Activated CD4-positive, CD25-positive, alpha-beta regulatory T cell treated with anti-CD3 and anti-CD28 coated beads, Interleukin-2, amount 50 U/mL, for 72 hours (primary cell): ENCODE measurements at places on chromosomes 3 and 15.

- no peak for DNase-seq
Observed at GRCh38 chr3:152595975-152596821, 238.7 kb upstream of the P2RY1 start.

DNA sequence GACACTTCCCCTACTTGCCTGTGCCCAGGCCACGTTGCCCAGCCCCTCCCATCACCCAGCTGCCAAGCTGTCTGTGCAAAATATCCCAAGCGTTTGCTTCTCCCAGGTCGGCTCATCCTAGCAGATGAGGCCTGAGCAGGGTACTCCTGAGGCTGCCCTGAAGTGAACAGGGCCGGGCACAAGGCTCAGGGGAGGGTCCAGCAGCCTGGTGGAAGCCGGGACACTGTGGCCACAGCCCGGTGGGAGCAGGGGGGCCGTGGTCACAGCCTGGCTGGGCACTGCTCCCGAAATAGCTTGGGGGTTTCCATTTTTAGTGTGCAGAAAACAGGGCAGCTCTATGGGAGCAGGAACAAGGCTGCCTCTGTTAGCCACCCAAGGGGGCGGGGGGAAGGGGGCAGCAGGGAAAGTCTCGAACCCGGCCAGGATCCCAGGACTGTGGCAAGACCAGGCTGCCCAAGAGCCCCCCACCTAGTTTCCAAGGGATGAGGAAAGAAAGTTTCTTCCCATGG lies 3.4 kb downstream of the PLXNB1 start:
- DNase-seq = no peak

- DNase-seq = no peak
Observed at GRCh38 chr3:126835472-126836219, 131.6 kb downstream of the CHCHD6 start.

DNA sequence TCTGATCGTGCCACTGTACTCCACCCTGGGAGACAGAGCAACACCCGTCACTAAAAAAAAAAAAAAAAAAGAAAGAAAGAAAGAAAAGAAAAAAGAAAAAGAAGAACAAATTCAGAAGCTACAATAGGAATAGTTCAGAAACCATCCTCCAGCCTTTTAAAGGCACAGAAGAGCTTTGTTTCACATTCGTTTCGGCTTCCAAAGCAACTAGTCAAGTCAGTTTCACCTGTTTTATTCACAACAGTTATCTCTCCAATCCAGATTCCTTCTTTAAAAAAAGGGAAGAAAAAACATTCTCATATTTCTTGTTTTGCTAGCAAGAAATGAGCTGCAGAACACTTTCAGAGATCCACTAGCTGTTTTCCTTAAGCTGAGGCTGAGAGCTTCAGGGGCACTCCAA lies 767.7 kb upstream of the CFAP20DC start:
- no peak for DNase-seq

DNA sequence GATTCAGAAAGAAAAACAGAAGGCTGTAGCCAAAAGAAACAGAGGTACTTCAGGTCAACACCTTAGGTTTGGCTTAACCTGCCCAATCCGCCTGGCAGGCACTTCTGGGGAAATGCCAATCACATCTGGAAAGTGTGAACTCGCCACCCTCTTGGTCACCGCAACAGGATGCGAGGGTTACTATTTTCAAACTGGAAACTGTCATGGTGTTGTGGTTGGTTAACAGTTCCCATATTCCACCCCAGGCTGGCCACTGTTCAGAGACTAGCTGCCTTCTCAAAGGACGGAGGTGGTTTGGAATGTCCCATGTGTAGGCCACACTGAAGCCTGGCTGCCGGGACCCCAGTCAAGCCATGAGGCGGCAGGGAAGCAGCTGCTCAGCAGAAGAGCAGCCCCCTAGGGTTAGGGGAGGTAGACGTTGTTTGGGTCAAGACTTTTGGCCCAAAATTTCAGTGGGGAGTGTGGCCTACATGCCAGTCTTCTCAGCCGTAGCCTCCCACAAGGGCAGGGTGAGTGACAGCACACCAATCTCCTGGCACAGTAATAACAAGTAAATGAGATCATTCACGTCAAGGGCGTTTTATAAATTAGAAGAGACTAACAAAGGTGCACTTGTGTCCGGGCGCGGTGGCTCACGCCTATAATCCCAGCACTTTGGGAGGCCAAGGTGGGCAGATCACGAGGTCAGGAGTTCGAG lies 54.6 kb downstream of the UMPS start:
- DNase-seq = no peak

DNA sequence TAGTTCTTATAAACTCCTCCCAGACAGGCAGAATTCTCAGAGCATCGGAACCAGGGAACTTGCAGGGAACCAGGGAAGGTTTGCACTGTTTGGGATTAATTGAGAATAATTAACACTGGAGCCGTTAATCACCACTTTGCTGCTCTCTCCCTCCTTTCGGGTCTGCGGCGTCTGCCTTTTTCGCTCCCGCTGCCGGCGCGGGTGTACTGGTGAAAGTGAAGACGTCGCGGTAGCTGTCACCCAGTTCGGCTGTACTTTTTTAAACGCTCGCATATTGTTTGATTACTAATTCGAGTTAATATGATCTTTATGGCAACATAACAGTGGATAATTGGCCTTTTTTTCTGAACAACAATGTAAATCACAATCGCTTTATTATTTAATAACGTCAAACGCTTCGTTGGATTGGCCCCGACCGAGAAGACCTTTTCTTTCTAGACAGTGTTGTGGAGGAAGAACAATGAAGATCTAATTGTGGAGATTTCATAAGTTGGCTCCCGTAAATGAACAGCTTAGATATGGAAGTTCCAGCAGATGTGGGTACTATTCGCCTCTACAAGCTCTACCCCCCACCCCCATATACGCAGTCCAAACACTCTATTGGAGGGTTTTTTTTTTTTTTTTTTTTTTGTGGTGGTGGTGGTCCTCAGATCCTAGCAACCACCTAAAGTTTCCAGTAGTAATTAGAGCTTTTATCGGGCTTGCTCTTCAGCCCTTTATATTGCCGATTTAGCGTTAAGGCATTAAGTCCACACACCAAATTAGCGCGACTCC lies 12.7 kb downstream of the SOX2 start:
- no peak for DNase-seq
